ENCODE measurements at places on chromosomes 5 and 9.

GRCh38 chr9:127876026-127876763, 1.3 kb downstream of the AK1 start:
- no peak for DNase-seq

DNA sequence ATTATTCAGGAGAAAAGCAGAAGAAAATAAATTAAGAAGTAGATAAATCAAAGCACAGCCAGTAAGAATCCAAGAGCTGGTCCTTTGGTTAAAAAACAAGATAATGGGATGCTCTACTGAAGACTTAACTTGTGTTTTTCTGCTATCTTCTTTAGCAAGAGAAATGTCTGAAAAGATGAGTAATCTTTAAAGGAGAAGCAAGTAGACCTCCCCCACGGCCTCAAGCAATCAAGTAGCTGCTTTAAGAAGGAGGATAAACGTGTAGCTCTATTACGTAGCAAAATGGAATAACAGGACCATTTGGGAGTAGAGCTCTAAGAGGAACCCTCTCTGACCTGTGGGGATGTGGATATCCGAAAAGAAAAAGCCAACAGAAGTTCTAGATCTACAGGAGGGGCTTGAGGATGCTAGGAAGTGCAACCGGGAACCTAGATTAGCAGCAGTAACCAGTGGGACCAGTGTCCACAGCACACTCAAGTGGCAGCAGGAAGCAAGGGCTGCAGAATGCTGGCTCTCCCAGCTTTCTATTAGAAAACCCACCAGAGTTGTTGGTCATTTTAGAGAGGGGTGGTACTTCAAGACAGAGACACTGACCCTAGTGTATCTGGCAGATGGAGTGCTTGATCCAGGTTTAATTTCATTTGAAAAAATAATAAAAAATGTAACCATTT, 185.4 kb downstream of the GABBR2 start:
- peak; percentile 10 for DNase-seq

GRCh38 chr5:138606378-138607064, 31.3 kb upstream of the HSPA9 start:
- DNase-seq, result no peak

DNA sequence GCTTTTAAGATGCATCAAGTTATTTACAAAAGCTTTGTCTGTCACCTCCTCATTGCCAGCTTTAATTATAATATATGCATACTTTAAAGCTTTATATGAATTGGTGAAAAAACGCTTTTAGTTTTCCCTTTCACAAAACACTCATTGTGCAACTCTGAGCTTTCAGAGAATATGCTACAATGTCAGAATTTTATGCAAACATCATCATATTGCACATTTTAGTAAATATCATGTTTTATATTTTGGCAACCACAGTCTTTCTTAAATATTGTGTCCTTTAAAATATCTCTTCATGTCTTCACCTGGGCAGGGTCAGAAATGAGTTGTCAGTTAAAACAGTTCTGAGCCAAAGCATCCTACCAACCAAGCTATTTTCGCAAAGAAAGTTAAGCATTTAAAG, 601.1 kb upstream of the RORB start:
- no peak for DNase-seq

DNA sequence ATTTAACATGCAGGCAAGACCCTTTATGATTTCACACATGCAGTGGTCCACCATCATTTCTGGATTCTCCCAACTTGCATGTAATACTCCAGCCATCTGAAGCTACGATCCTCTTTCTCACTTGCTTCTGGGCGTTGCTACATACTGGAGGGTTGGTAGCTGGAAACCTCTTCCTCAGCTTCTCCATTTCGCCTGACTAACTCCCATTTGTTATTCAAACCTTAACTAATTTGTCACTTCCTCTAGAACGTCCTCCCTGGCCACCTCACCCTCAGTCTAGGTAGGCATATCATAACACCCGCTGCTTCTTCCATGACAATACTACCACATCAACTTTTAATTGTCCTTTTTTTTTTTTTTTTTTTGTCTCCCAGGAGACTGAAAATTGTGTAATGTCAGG, 72.6 kb upstream of the EQTN start:
- no peak for DNase-seq

GRCh38 chr5:151212406-151212798, 11.5 kb downstream of the CCDC69 start:
- DNase-seq, result no peak

DNA sequence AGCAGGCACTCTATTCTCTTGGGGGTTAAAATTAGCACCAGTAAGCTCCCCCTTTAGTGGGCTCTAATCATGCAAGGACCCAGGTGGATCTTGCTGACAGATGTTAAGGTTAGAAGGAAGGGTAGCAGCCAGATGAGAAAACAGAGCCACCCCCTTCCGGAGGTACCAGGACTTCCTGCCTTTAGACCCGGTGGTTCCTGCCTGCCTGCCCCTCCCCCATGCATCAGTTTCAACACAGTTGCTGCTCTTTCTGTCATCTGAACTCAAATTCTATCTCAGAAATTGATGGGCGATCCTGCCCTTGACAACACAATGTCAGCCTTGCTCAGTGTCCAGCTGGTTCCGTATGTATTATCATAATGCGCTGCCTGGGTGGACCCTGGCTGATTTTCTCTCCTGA, 287.3 kb downstream of the EBF1 start:
- DNase-seq, result no peak

GRCh38 chr5:180809403-180810209, 7.0 kb upstream of the MGAT1 start:
- peak; percentile 93 for DNase-seq

- no peak for DNase-seq
Observed at GRCh38 chr9:101038488-101038887, 10.0 kb downstream of the PLPPR1 start.

- peak; percentile 4 for DNase-seq
Observed at GRCh38 chr9:19102181-19102630, 498 bp downstream of the HAUS6 start.

- no peak for DNase-seq
Observed at GRCh38 chr5:138918686-138919085, 43.6 kb upstream of the LRRTM2 start.

Data from SW 1271 (cell line).